Right ventricle myocardium superior (tissue), 1 donor: ENCODE measurements at places on chromosomes 6 and 20. TPM values are rescaled to one million over a fixed set of nuclear protein-coding genes. Genes with fewer than 3 reads are reported as not detected.

Gene MEP1A
- not detected for total RNA-seq

Gene SNAP25
- total RNA-seq: not detected

Gene GATA5
- total RNA-seq: 1.7 TPM

Gene CST2
- total RNA-seq: not detected

Gene VTA1
- total RNA-seq: 36.0 TPM

Gene KIF25
- total RNA-seq: 0.35 TPM

Gene TOX2
- 0.46 TPM for total RNA-seq
